ENCODE measurements at places on chromosomes 7 and 10.

GRCh38 chr10:11913079-11913641, 90.0 kb downstream of the PROSER2 start:
- H3K4me1 ChIP-seq, result no peaks in the 10 kb centered on the region
- no peak for DNase-seq
- H3K27ac ChIP-seq, result no peak overlapping the region
- H3K27me3 ChIP-seq, result no peaks in the 10 kb centered on the region

DNA sequence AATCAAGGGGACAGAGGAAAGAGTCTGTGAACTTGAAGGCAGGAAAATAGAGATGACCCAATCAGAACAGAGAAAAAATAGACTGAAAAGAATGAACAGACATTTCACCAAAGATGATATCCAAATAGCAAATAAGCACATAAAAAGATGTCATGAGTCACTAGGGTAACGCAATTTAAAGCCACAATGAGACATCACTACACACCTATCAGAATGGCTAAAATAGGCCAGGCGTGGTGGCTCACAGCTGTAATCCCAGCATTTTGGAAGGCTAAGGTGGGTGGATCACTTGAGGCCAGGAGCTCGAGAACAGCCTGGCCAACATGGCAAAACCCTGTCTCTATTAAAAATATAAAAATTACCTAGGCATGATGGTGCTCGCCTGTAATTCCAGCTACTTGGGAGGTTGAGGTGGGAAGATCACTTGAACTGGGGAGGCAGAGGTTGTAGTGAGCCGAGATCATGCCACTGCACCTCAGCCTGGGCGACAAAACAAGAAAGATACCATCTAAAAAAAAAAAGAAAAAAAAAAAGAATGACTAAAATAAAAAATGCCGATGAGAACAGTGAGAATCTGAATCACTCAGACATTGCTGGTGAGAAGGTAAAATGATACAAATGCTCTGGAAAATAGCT, 100.9 kb downstream of the LHPP start:
- no peak overlapping the region for H3K27ac ChIP-seq
- H3K4me1 ChIP-seq, result peaks cover 5% of the 10 kb centered on the region
- H3K36me3 ChIP-seq, result no peaks in the 10 kb centered on the region
- H3K27me3 ChIP-seq, result no peaks in the 10 kb centered on the region

- no peak overlapping the region for H3K27ac ChIP-seq
- H3K4me1 ChIP-seq, result no peaks in the 10 kb centered on the region
- H3K4me3 ChIP-seq, result no peak overlapping the region
- no peaks in the 10 kb centered on the region for H3K36me3 ChIP-seq
Measured at GRCh38 chr10:132764108-132764507, 21.8 kb downstream of the NKX6-2 start.

GRCh38 chr10:4048236-4048864, 263.3 kb upstream of the KLF6 start:
- no peak overlapping the region for H3K27ac ChIP-seq
- H3K36me3 ChIP-seq, result no peaks in the 10 kb centered on the region
- DNase-seq, result no peak
- peaks cover 3% of the 10 kb centered on the region for H3K4me1 ChIP-seq

GRCh38 chr7:82926477-82926876, 236.2 kb downstream of the PCLO start:
- H3K4me1 ChIP-seq, result no peaks in the 10 kb centered on the region
- DNase-seq, result no peak
- H3K27me3 ChIP-seq, result no peaks in the 10 kb centered on the region
- H3K36me3 ChIP-seq, result no peaks in the 10 kb centered on the region

- H3K4me1 ChIP-seq, result no peaks in the 10 kb centered on the region
- peak; percentile 49 for DNase-seq
- no peak overlapping the region for H3K4me3 ChIP-seq
- no peaks in the 10 kb centered on the region for H3K27me3 ChIP-seq
- no peaks in the 10 kb centered on the region for H3K36me3 ChIP-seq
- no peak overlapping the region for H3K27ac ChIP-seq
Measured at GRCh38 chr7:67392596-67393438, 396.2 kb downstream of the TYW1 start.

GRCh38 chr7:88306590-88307048, at the start of gene STEAP4:
Gene STEAP4 (minus strand): TSS chr7:88306894. CDS start chr7:88284269, 22,625 bp downstream.
- H3K27ac ChIP-seq, result peak within 1 kb of the TSS; percentile 81
- no peaks in the 10 kb centered on the region for H3K36me3 ChIP-seq
- H3K4me3 ChIP-seq, result peak within 1 kb of the TSS; percentile 38
- no peaks in the 10 kb centered on the region for H3K4me1 ChIP-seq
- H3K27me3 ChIP-seq, result no peaks in the 10 kb centered on the region
- peak; percentile 87 for DNase-seq

DNA sequence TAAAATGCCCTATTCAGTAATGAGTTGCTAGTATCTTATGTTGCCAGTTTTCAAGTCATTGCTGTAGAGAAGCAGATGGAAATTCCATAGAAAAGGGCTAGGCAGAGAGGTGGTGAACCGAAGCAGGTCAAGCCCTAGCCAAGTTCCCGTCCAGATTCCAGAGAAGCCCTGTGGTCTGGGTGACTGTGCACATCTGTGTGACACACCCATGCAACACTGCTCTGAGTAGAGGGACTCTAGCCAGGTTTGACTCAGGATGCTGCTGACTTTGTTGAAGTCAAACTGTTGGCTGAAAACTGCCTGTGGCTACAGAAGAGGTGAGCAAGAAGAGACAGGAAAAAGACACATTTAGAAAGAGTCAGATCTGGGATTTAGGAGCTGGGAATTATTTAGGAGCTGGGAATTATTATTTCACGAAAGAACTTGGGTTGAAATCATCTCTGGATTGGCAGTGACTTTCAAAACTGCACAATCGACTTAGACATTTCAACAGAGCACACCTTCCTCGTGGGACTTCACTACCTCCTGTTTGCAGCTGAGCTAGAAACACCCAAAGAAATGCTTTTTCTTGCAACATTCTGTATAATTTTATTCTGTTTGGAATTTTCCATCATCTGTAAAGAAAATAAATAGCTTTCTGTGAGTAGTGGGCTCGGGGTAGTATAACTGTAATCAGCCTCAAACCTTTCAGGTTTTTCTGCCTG, 149.1 kb upstream of the PRKCQ start:
- H3K27ac ChIP-seq, result no peak overlapping the region
- no peak for DNase-seq
- H3K4me3 ChIP-seq, result no peak overlapping the region
- H3K4me1 ChIP-seq, result no peaks in the 10 kb centered on the region
- H3K27me3 ChIP-seq, result no peaks in the 10 kb centered on the region
- H3K36me3 ChIP-seq, result no peaks in the 10 kb centered on the region

DNA sequence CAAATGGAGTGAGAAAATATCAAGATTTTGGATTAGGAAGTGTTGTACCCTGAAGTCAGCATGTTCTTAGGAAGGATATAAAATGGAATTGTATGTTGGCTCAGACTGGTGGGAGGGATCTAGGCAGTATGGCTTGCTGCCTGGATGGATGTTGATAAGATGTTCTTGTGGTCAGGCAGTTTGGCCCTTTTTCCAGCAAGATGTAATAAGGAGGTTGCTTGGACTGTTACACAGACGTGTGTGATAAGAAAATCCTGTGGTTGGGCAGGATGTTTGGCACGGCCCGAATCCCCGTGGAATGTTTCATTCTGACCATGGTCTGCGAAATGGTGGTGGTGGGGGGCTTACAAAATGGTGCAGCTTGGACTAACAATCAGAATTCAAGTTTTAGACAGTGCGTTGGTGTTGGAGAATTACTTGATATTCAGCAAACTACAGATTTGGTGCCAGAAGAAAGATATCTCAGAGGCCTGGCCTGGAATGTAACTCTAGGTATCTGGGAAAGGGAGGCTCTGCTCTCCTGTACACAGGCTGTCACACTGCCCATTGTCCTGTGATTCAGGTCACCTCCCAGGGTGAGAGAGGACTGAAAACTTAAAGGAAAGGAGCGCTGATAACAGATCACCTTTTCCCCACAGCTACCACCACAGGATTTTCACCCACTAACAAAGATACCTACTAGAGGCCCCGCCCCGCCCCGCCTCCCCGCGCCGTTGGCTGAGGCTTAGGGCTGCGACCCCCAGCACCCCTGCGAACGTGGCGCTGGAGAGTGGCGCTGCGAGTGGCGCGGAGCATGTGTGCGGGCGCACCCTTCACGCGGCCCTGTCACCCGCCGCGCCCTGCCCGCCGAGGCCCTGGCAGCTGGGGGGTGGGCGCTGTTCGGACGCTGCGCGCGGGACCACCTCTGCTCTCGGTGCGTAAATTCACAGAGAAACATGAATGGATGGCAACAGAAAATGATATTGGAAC, 19.3 kb upstream of the ZNF680 start:
- no peaks in the 10 kb centered on the region for H3K36me3 ChIP-seq
- H3K27ac ChIP-seq, result no peak overlapping the region
- H3K27me3 ChIP-seq, result no peaks in the 10 kb centered on the region
- no peak for DNase-seq
- H3K4me3 ChIP-seq, result no peak overlapping the region

GRCh38 chr7:83469076-83469475, 179.9 kb downstream of the SEMA3E start:
- no peaks in the 10 kb centered on the region for H3K36me3 ChIP-seq
- no peak for DNase-seq
- H3K4me3 ChIP-seq, result no peak overlapping the region
- H3K27ac ChIP-seq, result no peak overlapping the region
- no peaks in the 10 kb centered on the region for H3K4me1 ChIP-seq

GRCh38 chr10:6647811-6648526, 67.9 kb upstream of the PRKCQ start:
- no peak overlapping the region for H3K27ac ChIP-seq
- H3K4me3 ChIP-seq, result no peak overlapping the region
- no peak for DNase-seq

GRCh38 chr7:28151965-28152364, 28.6 kb downstream of the JAZF1 start:
- H3K27ac ChIP-seq, result no peak overlapping the region
- H3K4me1 ChIP-seq, result no peaks in the 10 kb centered on the region
- no peaks in the 10 kb centered on the region for H3K36me3 ChIP-seq

DNA sequence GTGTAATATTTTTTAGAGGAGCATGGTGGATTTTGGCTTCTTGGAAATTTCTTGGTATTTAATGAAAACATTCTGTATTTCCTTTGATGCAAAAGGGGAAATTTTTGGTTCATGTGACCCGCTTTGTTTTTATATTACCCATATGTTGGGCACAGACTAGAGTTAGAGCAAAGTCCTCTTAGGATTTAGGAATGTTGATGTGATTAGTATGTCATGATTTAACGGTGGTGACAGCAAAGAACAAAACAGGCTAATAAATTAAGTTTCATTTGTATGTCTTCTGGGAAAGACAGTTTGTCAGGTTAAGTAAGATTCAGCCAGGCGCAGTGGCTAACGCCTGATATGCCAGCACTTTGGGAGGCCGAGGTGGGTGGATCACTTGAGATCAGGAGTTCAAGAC, 304.6 kb downstream of the REEP3 start:
- H3K27ac ChIP-seq, result no peak overlapping the region
- no peak overlapping the region for H3K4me3 ChIP-seq
- DNase-seq, result no peak
- no peaks in the 10 kb centered on the region for H3K36me3 ChIP-seq
- H3K4me1 ChIP-seq, result no peaks in the 10 kb centered on the region

GRCh38 chr10:125845617-125846016, 22.3 kb downstream of the BCCIP start:
- H3K36me3 ChIP-seq, result no peaks in the 10 kb centered on the region
- H3K27ac ChIP-seq, result no peak overlapping the region
- H3K27me3 ChIP-seq, result no peaks in the 10 kb centered on the region
- no peak overlapping the region for H3K4me3 ChIP-seq

GRCh38 chr10:3702569-3702968, 82.4 kb downstream of the KLF6 start:
- no peaks in the 10 kb centered on the region for H3K27me3 ChIP-seq
- H3K4me3 ChIP-seq, result no peak overlapping the region
- DNase-seq, result peak; percentile 43
- no peaks in the 10 kb centered on the region for H3K4me1 ChIP-seq
- H3K27ac ChIP-seq, result no peak overlapping the region

GRCh38 chr7:39810710-39811109, 139.3 kb upstream of the CDK13 start:
- H3K27me3 ChIP-seq, result no peaks in the 10 kb centered on the region
- no peaks in the 10 kb centered on the region for H3K4me1 ChIP-seq
- H3K36me3 ChIP-seq, result no peaks in the 10 kb centered on the region

DNA sequence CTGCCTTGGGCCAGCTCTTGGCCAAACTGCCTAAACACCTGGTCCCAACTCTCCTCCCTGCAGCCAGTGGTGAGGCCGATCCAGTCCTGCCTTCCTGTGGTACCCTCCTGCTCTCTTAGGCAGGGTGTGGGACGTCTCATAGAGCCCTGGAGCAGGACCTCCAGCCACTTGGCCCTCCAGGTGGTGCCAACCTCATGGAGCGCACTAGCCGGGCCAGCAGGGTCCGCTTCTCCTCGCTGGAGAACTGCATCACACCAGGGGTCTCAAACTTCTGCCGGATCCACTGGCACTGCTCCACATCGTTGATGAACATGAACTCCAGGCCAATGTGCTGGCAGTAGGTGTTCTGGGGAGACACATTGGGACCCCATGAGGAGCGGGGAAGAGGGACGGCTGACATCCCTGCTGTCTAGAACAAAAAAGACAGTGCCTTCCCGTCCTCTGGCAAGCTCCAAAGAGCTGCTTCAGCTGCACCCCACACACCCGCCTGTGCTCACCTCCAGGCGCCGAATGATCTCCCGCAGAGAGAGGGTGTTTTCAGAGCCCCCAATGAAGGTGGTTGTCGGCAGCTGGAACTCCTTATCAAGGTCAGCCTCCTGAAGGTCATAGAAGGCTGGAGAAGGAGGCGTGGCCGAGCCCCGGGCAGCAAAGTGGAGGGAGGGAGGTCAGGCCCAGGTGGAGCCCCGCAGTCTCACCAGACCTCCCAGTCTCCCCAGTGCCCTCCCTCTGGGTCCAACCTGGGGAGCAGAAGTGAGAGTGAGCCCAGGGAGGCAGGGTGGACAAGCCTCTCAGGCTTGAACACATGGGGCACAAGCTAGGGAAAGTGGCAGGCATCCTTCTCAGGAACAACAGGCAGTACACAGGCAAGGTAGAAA, 10.2 kb downstream of the OGDHL start:
- H3K27me3 ChIP-seq, result no peaks in the 10 kb centered on the region
- H3K4me3 ChIP-seq, result no peak overlapping the region
- DNase-seq, result no peak
- H3K36me3 ChIP-seq, result no peaks in the 10 kb centered on the region
- no peaks in the 10 kb centered on the region for H3K4me1 ChIP-seq

- H3K4me3 ChIP-seq, result no peak overlapping the region
- H3K27ac ChIP-seq, result no peak overlapping the region
- DNase-seq, result no peak
- H3K36me3 ChIP-seq, result no peaks in the 10 kb centered on the region
Measured at GRCh38 chr7:4052130-4052529, 630.0 kb upstream of the FOXK1 start.

GRCh38 chr7:17624379-17624778, 315.9 kb downstream of the SNX13 start:
- no peak for DNase-seq
- no peaks in the 10 kb centered on the region for H3K4me1 ChIP-seq
- H3K4me3 ChIP-seq, result no peak overlapping the region
- no peak overlapping the region for H3K27ac ChIP-seq
- no peaks in the 10 kb centered on the region for H3K27me3 ChIP-seq
